Stimulated activated CD8-positive, alpha-beta memory T cell treated with anti-CD3 and anti-CD28 coated beads, Interleukin-4, amount 100 ng/mL, for 48 hours (primary cell): ENCODE measurements at places on chromosomes 11 and 22.

DNA sequence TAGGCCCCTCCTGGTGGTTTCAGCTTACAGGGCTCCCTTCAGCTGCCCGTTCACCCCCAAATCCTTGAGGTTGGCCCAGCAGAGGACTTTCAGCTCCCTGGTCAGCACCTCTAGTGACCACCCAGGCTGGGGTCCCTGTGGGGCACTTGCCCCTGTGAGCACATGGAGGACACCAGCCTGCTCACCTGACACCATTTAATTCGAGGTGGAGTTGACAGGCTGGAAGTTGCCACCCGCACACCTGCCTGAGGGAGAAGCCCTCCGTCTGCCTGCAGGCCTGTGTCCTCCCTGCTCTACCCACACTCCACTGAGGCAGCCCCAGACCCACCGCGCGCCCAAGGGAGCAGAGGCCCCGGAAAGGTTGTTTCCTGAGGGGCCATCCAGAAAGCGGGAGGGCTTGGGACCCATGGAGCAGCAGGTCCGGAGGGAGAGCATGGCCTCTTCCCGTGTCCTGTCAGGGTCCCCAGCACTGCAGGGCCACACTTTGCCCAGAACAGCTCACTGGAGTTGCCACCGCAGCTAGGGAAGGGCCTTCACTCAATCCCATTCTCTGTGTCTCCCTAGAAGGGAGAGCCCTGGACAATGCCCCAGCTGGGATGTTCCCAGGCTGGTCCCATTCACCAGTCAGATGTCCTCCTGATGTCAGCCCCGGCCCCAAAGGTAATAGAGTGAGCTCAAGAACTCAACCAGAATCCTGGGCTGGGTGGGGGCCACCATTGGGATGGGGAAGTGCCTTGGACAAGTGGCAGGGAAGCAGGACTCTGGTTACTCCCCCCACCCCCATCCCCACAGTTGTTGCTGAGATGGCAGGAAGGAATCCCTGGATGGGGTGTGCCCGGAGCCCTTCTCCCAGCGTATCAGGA lies 82.4 kb downstream of the MED15 start:
- no peak for DNase-seq

GRCh38 chr11:13944911-13945425 lies 17.6 kb upstream of the SPON1 start:
- no peak for DNase-seq

- DNase-seq: peak; percentile 45
Measured at GRCh38 chr11:107999759-108000455, 8.8 kb upstream of the CUL5 start.

DNA sequence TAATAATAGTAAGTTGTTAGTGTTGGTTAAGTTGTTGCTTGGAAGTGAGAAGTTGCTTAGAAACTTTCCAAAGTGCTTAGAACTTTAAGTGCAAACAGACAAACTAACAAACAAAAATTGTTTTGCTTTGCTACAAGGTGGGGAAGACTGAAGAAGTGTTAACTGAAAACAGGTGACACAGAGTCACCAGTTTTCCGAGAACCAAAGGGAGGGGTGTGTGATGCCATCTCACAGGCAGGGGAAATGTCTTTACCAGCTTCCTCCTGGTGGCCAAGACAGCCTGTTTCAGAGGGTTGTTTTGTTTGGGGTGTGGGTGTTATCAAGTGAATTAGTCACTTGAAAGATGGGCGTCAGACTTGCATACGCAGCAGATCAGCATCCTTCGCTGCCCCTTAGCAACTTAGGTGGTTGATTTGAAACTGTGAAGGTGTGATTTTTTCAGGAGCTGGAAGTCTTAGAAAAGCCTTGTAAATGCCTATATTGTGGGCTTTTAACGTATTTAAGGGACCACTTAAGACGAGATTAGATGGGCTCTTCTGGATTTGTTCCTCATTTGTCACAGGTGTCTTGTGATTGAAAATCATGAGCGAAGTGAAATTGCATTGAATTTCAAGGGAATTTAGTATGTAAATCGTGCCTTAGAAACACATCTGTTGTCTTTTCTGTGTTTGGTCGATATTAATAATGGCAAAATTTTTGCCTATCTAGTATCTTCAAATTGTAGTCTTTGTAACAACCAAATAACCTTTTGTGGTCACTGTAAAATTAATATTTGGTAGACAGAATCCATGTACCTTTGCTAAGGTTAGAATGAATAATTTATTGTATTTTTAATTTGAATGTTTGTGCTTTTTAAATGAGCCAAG lies 2.7 kb downstream of the NEAT1 start:
- peak; percentile 82 for DNase-seq

- DNase-seq: no peak
Measured at GRCh38 chr11:59555601-59556114, 44.3 kb downstream of the OR4D9 start.

- DNase-seq: peak; percentile 31
Measured at GRCh38 chr11:71420455-71421241, 27.5 kb downstream of the DHCR7 start.

DNA sequence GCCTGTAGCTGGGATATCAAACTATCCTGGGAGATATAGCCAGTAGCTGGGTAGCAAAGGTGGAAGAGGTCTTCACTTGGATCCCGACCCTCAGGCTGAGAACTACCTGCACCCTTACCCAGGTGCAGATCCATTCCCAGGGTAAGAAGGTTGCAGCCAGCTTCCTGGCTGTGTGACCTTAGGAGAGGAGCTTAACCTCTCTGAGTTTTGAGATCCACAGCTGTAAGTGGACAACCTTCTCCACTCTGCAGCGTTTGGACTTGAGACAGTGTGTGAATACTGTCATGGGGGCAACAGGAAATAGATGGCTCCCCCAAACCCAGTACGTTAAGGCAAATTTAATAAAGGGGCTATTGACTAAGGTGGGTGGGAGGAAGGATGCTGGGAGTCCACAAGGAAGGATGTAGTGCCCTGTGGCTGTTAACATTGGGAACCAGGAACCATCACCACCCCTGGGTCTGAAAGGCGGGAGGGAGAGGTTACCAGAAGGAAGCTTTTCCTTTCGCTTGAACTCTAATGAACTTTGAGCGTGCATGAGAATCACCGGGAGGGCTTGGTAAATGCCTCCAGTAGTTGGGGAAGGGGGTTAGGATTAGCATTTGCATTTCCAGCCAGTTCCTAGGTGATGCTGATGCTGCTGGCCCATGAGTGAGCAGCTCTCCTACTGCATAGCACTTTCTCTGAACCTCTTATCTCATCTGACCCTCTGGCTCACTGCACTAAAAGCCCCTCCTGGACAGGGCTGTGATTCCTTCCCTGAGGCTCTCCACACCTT lies 24.4 kb downstream of the SGSM1 start:
- no peak for DNase-seq

- DNase-seq: no peak
Measured at GRCh38 chr11:69104212-69104855, 51.4 kb upstream of the SMIM38 start.

- DNase-seq: no peak
Measured at GRCh38 chr11:86058360-86058759, 10.5 kb downstream of the PICALM start.

GRCh38 chr11:67482827-67483798 lies at the start of gene AIP:
TSS of gene AIP (plus strand) at chr11:67483026. CDS start at chr11:67483159, 133 bp downstream.
- peak; percentile 98 for DNase-seq

DNA sequence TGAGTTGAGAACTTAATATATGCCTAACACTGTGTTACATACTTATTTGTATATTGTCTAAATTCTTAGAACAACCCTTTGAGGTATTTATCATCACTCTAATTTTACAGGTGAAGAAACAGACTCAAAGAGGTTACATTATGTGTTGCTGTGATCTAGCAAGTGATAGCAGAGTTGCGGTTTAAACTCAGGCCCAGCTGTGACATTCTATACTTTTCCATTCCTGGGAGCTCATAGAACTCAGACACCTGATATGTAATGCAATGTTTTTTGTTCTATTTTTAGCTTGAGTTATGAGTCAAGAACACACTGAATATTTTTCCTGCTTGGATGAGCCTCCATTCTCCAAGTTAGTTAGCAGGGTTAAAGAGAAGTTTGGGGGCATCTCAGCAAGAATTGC lies 449.7 kb upstream of the DDI1 start:
- DNase-seq: no peak

GRCh38 chr11:65776196-65776595 lies 4.6 kb downstream of the AP5B1 start:
- DNase-seq: no peak

GRCh38 chr11:101296896-101297295 lies 167.3 kb upstream of the PGR start:
- no peak for DNase-seq

DNA sequence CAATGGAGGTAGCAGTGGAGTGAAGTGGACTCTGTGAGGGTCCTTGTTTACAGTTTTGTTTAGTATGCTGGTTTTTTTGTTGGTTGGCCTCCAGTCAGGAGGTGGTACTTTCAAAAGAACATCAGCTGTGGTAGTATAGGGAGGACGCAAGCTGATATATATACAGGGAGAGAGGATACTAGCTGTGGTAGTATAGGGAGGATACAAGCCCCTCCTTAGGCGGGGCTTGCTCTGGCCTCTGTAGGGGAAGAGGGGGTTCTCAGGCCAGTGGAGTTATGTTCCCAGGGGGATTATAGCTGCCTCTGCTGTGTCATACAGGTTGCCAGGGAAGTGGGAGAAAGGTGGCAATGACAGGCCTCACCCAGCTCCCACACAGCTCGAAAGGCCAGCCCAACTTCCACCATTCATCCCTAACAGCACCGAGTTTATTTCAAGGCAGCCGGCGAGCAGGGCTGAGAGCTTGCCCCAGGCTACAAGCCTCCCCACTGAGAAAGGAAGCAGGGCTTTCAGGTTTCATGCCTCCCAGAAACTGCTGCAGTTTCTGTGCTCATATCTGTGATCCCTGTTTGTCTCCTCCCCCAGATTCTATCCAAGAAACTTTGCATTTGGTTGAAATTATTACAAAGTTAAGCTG lies 10.4 kb downstream of the OR52E6 start:
- DNase-seq: no peak

DNA sequence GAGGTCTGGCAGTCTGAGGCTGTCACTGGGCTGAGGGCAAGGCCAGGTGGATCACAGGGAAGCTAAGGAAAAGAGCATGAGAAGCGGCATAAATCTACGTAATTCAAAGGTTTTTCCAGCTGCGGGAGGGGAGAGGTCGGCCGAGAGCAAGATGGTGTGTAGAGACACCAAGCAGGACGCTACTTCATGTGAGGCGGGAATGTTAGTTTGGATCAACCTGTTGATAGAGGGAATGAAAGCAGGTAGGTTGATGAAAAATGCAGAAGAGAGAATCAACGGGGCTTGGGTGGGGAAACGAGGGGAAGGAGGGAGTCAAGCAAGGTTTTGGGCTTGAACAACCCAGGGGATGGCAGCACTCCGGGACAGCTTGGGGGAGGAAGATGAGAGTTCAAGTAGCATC lies 2.9 kb downstream of the B3GNT6 start:
- DNase-seq: no peak

DNA sequence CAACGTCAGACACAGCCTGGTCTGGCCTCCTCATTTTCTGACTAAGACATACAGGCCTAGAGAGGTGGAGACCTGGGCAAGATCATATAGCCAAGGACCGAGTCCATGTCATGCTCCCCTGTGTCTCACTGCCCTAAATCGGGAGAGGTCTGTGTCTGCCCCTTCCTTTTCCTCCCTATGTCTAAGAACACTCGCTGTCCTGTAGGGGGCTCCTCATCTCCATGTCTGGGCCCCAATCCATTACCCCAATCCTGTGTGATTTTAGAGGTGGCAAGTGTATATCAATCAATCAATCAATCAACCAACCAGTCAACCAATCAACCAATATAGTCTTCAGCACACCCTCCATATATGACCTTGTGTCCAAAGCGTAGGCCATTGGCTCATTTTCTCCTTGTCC lies 125.7 kb downstream of the KIRREL3 start:
- no peak for DNase-seq

- no peak for DNase-seq
Measured at GRCh38 chr11:11570823-11571222, 51.0 kb downstream of the GALNT18 start.

GRCh38 chr11:70769521-70769920 lies 371.2 kb downstream of the CTTN start:
- DNase-seq: no peak

DNA sequence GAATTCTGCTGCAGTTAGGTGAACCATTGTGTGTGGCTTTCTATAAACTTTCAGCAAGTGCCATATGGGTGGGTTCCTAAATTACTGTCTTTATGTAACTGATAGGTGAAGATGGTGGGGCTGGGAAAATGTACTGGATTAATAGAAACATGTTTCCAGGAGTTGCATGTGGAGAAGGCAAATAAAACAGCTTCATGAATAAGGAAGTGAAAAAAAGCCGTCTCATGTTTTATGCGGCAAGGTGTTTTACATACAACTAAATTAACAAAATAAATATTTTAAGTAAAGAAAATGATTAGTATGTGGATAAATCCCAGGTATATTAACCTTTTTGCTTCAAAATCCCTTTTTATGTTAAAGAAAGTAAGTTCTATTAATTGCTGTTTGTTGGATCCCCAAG lies 67.2 kb downstream of the EXT2 start:
- no peak for DNase-seq

GRCh38 chr22:19378344-19378674 lies 53.2 kb downstream of the HIRA start:
- DNase-seq: no peak

- DNase-seq: no peak
Measured at GRCh38 chr22:19203834-19204233, 25.3 kb upstream of the SLC25A1 start.

GRCh38 chr11:10803676-10804075 lies 5.0 kb downstream of the EIF4G2 start:
- DNase-seq: no peak

DNA sequence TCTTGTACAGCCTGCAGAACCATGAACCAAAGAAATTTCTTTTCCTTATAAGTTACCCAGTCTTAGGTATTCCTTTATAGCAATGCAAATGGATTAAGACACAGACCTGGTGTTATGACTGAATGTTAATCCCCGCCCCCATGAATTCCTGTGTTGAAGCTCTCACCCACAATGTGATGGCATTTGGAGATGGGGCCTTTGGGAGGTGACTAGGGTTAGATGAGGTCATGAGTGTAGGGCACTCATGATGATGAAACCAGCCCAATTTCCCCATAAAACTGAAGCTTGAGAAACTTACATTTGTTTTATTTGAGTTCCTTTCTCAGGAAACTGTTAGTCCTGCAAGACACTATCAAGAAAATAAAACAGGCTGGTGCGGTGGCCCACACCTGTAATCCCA lies 115.8 kb upstream of the THY1 start:
- DNase-seq: no peak

GRCh38 chr11:45180848-45181192 lies 34.4 kb downstream of the PRDM11 start:
- DNase-seq: peak; percentile 66

- no peak for DNase-seq
Measured at GRCh38 chr11:24496736-24497725, at the start of gene LUZP2. TSS of gene LUZP2 (plus strand) at chr11:24497053.
